Glomerular endothelial cell (primary cell): ENCODE measurements at places on chromosomes 13 and 19. TPM values are rescaled to one million over a fixed set of nuclear protein-coding genes. Genes with fewer than 3 reads are reported as not detected.

Gene CPB2
- total RNA-seq = not detected in 2 replicates

Gene ICAM5
- 0.06 TPM in 1 of 2 replicates, not detected in the other for total RNA-seq

Gene SIGLECL1
- total RNA-seq = not detected in 2 replicates

Gene CALR3
- total RNA-seq = not detected in 2 replicates

Gene ZIM2
- total RNA-seq = not detected in 2 replicates

Gene SSC5D
- 2.4 and 2.9 TPM in 2 replicates for total RNA-seq

Gene TMEM147
- total RNA-seq = 77.8 and 79.9 TPM in 2 replicates

Gene CEACAM20
- total RNA-seq = not detected in 2 replicates

Gene IZUMO4
- total RNA-seq = 0.99 and 6.6 TPM in 2 replicates

Gene INTS6
- total RNA-seq = 22.9 and 26.9 TPM in 2 replicates

Gene CDK8
- total RNA-seq = 17.0 and 18.1 TPM in 2 replicates

Gene FBXO17
- total RNA-seq = 12.2 and 23.1 TPM in 2 replicates

Gene ZNF416
- total RNA-seq = 4.4 and 5.0 TPM in 2 replicates
